A549 treated with AZD2906 at 1 μM for 4 hours (cell line): ENCODE measurements at places on chromosomes 3 and 15. TPM values are rescaled to one million over a fixed set of nuclear protein-coding genes. Genes with fewer than 3 reads are reported as not detected.

The SKOR1 gene
- total RNA-seq, result 0.03 to 0.08 TPM (median 0.05 TPM) in 4 of 5 replicates, not detected in the other

The STRC gene
- 0.02 to 0.13 TPM (median 0.07 TPM) in 5 replicates for total RNA-seq

The NDN gene
- total RNA-seq, result 0.03 to 0.08 TPM (median 0.05 TPM) in 4 of 5 replicates, not detected in the other

The FSTL1 gene
- 41.7 to 65.9 TPM (median 62.0 TPM) in 5 replicates for total RNA-seq

The CAPN7 gene
- total RNA-seq, result 21.6 to 32.5 TPM (median 25.6 TPM) in 5 replicates

The SCN5A gene
- total RNA-seq, result 0.80 to 1.4 TPM (median 1.0 TPM) in 5 replicates

The ZNF619 gene
- 1.6 to 2.1 TPM (median 1.9 TPM) in 5 replicates for total RNA-seq

The GP9 gene
- 0.14 TPM in 1 of 5 replicates, not detected in the others for total RNA-seq

The ZBED2 gene
- 0.14 to 0.24 TPM (median 0.18 TPM) in 5 replicates for total RNA-seq

The AMIGO3 gene
- 0.58 to 1.8 TPM (median 0.82 TPM) in 5 replicates for total RNA-seq

The GCSAM gene
- not detected in 5 replicates for total RNA-seq

The PRICKLE2 gene
- total RNA-seq, result 2.0 to 3.0 TPM (median 2.2 TPM) in 5 replicates

The SPATA12 gene
- total RNA-seq, result 0.29 to 0.55 TPM (median 0.39 TPM) in 5 replicates

The SLC24A5 gene
- total RNA-seq, result not detected in 5 replicates
